ENCODE measurements at places on chromosomes 4 and X.

GRCh38 chr4:105162123-105162796, 15.6 kb downstream of the TET2 start:
- DNase-seq = no peak

DNA sequence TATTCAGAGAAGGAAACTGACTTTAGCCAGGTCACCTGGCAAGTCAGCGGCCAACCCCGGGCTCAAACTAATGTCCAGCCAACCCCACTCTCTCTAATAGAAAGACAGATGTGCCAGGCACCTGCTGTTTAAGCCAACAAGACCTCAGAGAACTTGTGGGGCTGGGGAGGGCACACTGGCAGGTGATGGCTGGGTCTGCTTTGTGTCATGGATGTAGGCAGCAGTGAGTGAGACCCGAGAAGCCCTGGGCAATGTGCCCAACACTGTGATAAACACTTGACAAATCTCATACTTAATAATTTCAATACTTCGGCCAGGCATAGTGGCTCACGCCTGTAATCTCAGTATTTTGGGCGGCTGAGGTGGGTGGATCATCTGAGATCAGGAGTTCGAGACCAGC, 9.0 kb upstream of the CD99L2 start:
- no peak for DNase-seq

DNA sequence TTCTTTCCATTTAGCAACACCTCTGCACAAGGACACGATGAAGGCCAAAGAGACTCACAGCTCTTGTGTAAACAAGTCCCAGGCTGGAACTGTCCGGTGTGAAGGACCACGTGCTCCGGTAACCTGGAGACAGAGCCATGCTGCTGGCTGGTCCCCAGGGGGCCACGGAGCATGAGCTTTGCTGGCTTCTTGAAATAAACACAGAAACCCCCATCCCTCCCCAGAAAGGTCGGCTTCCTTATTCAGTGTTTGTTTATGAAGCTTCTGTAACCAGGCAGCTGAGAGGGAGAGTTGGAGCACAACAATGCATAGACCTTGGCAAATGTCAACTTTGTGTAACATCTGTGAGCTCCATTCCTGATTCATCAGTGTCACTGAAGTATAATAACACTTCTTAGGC, 109.4 kb downstream of the GPR143 start:
- no peak for DNase-seq

DNA sequence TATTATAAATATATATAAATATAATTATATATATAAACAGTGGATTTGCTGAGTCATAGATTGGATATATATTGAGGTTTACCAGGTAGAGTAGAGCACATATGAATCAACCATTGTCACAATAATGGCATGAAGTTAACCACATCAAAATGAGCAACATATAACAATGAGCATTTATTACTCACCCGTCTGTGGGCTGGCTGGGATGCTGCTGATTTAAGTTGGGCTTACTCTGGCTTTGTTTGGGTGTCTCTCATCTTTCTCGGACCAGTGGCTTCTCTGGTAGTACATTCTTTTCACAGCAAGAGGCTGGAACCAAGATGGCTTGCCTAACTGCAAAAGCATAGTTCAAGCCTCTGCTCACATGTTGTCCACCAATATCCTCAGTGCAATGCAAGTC, 111.7 kb upstream of the TAPT1 start:
- no peak for DNase-seq

GRCh38 chr4:184653650-184654049, 4.1 kb downstream of the PRIMPOL start:
- no peak for DNase-seq

- no peak for DNase-seq
Measured at GRCh38 chrX:3648084-3648483, 65.4 kb downstream of the PRKX start.

DNA sequence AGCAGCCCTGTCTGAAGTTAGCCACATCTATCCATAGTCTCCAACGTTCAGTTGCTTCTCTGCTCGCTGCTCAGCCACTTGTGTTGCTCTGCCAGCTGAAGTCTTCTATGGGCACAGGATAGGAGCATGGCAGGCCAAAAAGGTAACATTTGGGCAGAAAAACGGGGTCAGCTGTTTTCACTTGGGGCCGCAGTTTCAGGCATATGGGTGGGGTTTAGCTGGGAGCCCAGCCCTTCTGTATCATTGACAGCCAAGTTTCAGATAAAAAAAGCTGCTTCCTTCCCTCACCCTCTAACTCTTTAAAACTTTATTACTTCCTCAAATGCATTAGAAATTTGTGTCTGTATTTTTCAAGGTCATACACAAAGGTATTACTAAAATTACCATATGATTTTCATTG, 18.4 kb upstream of the MANBA start:
- DNase-seq = no peak

- DNase-seq = no peak
Measured at GRCh38 chrX:101452056-101452455, 33.2 kb upstream of the ARMCX4 start.

- DNase-seq = no peak
Measured at GRCh38 chr4:167642250-167642649, 408.0 kb upstream of the SPOCK3 start.

DNA sequence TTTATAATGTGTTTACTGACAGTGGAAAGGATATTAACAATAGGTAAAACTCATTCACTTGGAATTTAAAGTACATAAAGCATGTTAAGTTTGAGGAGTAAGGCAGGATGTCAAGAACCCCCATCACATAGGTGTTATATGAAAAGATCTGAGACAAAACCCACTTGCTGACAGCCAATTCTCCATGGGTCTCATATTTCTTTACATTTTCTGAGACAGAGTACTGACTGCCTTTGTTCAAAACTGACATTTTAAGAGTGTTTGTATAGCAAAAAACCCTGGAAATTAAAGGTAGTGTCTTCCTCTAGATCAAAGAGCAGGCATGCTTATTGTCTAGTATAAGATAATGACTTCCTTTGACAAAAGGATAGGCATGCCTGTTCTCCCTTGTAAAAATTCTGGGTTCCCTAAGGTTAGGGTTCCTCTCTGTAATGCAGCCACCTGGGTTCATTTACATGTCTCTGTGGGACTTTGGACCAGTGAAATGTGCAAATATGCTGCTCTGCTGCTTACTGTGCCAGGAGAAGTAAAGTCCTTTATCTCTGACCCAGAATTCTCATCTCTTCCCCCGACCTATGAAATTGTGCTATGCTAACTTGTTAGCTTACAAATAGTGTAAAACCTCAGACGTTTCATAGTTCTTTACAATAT, 123.6 kb downstream of the PCDH18 start:
- no peak for DNase-seq

- DNase-seq = no peak
Measured at GRCh38 chr4:173237152-173237551, 68.5 kb downstream of the GALNT7 start.

GRCh38 chr4:48778431-48779094, 1.5 kb downstream of the FRYL start:
- DNase-seq = no peak

DNA sequence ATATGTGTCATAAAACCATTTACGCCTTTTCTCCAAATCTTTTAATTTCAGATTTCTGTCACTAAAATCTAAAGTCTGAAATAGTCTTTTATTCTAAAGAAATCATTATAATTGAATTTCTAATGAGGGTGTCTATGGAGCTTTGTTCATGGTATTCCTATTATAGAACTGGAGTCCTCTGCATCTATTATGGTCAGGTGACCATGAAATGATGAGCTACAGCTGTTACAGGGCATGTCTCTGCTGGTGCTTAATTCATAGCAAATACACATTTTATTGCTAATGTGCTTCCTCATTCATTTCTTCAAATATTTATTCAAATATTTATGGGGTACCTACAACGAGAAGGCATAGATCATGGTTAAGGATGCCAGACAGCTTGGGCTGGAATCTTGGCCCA, 126.1 kb downstream of the NAA11 start:
- DNase-seq = no peak

- no peak for DNase-seq
Measured at GRCh38 chr4:180169966-180170365, 2073.2 kb upstream of the TENM3 start.

GRCh38 chrX:70907900-70908299, 611 bp downstream of the TEX11 start:
- no peak for DNase-seq

DNA sequence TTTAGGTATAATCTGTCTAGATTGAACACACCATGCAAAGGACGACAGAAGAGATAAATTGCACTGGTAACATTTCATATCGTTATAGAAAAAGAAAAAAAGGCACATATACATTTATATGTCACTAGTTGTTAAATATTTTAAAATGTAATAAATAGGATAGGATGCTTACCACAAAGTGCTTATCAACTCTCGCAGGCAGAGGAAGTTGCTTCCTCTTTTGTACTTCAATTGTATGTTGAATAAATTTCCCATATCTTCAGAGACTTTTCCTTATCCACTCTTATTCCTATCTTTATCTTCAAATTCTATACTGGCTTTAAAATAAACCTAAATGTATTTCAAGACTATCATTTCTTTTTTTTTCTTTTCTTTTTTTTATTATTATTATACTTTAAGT, 163.3 kb upstream of the SPOCK3 start:
- no peak for DNase-seq

Data from mesenteric fat pad (tissue), 1 donor.